Natural killer cell treated with Interleukin-12 subunit alpha and Interleukin-12 subunit beta and Interleukin-15 and Interleukin-18, amount 100 ng/mL, for 72 hours (primary cell): ENCODE measurements at places on chromosomes 6 and 20. TPM values are rescaled to one million over a fixed set of nuclear protein-coding genes. Genes with fewer than 3 reads are reported as not detected.

- DNase-seq, result no peak
These were observed 4.5 kb upstream of the TCEA2 start for GRCh38 chr20:64058536-64058935.

GRCh38 chr6:136761227-136761922, 30.9 kb downstream of the MAP3K5 start:
- no peak for DNase-seq

- DNase-seq, result no peak
These were observed 3.7 kb upstream of the MYLK4 start for GRCh38 chr6:2754393-2754792.

DNA sequence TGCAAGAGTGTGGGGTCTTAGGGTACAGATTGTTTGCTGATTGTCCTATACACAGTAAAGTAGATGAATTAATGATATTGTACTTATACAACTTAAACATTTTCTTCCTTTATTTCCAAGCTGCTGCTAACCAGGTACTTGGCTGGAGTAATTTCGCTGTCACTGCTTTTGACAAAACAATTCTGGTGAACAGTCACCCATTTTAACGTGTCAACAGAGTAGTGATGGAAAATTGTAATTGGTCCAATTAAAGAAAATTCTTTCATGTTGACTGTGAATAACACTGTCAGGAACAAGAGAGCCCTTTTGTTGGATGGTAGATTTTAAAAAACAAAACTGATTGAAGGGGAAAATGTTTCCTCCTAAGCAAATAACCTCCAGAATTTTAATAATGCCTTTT, 26.4 kb upstream of the MROH8 start:
- DNase-seq, result no peak

GRCh38 chr6:168029459-168030217, 32.2 kb downstream of the KIF25 start:
- DNase-seq, result no peak

- no peak for DNase-seq
These were observed 141.3 kb upstream of the PMEPA1 start for GRCh38 chr20:57851025-57851682.

DNA sequence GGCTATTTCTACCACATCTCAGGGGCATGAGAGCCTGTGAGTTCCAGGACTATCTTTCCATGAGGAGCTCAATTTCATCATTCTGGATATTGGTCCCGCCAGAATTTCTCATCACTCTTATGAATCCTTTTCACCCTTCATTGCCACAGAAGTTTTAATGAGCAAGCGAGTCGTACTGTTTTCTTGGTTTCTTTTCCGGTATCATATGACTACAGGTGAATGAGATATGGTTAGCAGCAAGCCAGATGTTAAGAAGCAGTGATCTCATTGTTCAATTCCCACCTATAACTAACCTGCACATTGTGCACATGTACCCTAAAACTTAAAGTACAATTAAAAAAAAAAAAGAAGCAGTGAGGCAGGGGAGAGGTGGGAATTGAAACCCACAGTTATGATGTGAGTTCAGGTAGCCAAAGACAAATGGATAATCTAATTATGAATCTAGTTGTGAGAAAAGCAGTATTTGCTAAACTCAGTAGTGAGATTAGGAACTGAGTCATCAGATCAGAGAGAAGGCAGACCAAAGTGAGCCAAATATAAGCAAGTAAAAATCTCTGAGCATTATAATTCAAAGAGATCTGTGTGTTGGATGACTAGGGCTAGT, 78.0 kb upstream of the ELOVL5 start:
- DNase-seq, result no peak

- DNase-seq, result no peak
These were observed 144.4 kb upstream of the GJE1 start for GRCh38 chr6:141988327-141988726.

The GCM1 gene
- total RNA-seq, result not detected

The OR2B2 gene
- not detected for total RNA-seq

The DCDC2 gene
- not detected for total RNA-seq

The TREM1 gene
- 0.38 TPM for total RNA-seq

The E2F1 gene
- 123 TPM for total RNA-seq

The PRND gene
- not detected for total RNA-seq

The ZFP57 gene
- 5.2 TPM for total RNA-seq

The SLC22A16 gene
- not detected for total RNA-seq

The SIRPA gene
- 1.0 TPM for total RNA-seq

The CASS4 gene
- 4.1 TPM for total RNA-seq

The ELMO2 gene
- total RNA-seq, result 100 TPM
